ENCODE measurements at places on chromosomes 1 and 21. TPM values are rescaled to one million over a fixed set of nuclear protein-coding genes. Genes with fewer than 3 reads are reported as not detected.

GRCh38 chr1:195745189-195746010 is 862.8 kb downstream of the KCNT2 start:
- DNase-seq = no peak

Gene OR2AK2
- not detected for total RNA-seq

Gene CD5L
- not detected for total RNA-seq

DNA sequence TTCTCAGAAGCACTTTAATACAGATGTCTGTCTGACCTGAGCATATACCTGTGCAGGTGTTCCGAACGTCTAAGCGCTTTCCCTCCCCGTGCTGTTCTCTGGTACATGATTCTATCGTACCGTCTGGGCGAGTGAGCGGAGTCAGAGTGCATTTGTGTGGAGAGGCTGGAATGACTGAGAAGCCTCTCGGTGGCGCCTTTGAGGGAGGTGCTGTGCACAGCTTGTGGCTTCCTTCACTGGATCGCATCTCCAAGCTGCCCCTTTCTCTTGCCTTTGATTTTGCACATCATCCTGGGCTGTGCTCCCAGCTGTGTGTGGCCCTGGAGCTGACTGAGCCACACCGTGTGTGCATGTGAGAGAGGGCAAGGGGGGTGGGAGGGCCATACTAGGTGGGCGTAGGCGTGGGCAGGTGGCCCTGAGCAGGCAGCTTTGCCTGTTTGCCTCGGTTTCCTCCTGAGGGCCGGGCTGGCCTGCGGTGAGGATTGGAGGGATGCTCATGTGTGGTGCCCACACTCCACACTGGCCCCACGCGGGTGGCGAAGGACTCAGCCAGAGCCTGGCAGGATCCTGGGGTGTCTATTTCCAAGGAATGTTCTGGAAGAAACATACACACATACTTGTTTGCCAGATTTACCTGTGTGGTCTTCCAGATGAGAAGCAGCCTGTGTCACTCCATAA is 105.3 kb downstream of the ADARB1 start:
- no peak for DNase-seq

DNA sequence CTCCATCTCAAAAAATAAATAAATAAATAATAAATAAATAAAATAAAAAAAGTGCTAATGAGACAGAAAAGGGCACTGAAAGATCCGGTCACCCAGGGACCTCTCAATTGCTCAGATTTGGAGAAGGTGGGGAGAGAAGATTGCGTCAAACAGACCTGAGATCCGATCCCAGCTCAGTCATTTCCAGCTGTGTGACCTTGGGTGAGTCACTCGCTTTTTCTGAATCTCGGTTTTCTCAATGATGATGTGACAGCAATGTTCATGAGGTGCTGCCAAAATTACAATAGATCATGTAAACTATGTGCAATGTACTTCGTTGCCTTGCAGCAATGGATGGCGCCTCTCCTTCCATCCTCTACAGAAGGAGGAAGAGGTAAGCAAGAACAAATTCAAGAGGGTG is 11.1 kb upstream of the MEF2D start:
- DNase-seq = no peak

GRCh38 chr1:22064751-22065402 is 12.4 kb downstream of the CDC42 start:
- no peak for DNase-seq

GRCh38 chr1:184499616-184500015 is 112.8 kb downstream of the C1orf21 start:
- no peak for DNase-seq

DNA sequence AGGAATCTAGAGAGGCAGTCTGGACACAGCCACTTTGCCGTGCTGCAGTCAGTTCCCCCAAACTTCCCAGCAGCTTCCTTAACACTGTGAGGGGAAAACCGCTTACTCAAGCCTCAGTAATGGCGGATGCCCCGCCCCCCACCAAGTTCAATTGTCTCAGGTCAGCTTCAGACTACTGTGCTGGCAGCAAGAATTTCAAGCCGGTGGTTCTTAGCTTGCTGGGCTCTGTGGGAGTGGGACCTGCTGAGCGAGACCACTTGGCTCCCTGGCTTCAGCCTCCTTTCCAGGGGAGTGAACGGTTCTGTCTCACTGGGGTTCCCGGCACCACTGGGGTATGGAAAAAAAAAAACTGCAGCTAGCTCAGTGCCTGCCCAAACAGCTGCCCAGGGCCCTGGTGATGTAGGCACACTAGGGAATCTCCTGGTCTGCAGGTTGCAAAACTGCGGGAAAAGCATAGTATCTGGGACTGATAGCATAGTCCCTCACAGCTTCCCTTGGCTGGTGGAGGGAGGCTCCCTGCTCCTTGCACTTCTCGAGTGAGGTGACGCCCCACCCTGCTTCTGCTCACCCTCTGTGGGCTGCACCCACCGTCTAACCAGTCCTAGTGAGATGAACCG is 23.7 kb upstream of the HFM1 start:
- DNase-seq = no peak

Gene GRHL3
- total RNA-seq = 1.4 TPM

GRCh38 chr1:4351453-4351852 is 303.0 kb upstream of the AJAP1 start:
- DNase-seq = no peak

- peak; percentile 40 for DNase-seq
Observed at GRCh38 chr1:185045814-185046492, 595 bp downstream of the RNF2 start.

DNA sequence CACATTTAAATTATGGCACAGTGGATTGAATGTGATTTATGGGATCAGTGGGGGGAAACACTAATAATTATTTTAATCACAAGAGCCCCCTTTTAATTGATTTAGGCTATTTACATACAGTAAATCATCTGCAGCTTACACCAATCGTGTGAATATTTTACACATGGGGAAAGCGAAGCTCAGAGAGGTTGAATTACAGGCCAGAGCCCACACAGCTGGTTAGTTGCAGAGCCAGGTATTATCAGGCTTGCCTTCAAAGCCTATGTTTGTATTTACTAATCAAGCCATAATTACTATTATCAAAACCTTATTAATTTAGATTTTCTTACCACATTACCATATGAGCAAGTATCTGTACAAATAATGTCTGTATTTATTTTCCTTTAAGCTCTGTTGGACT is 749 bp downstream of the SDCCAG8 start:
- no peak for DNase-seq

Gene LCE2B
- not detected for total RNA-seq

- peak; percentile 72 for DNase-seq
Observed at GRCh38 chr1:201739492-201740085, 89.4 kb upstream of the IPO9 start.

Gene PYHIN1
- 0.98 TPM for total RNA-seq

GRCh38 chr21:35386491-35387079 is 337.5 kb upstream of the RUNX1 start:
- DNase-seq = no peak

GRCh38 chr1:169059421-169059820 is 47.1 kb upstream of the ATP1B1 start:
- DNase-seq = no peak

DNA sequence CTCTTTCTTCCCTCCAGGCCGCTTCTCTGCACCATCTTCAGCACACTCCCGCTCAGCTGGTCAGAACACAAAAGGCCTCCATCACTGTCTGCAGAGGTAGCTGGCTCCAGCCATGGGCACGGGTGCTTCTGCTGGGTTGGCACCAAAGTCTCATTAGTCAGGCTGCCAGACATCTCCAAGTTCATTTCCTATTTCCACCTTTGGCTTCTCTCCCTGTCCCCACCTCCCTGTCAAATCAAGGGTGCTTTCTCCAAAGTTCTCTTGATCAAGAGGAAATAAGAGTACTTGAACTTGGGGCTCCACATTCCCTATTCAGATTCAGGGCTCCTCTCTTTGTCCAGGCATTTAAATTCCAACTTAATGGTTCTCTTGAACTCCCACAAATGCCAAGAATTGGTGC is 33.9 kb upstream of the GRIK3 start:
- no peak for DNase-seq

GRCh38 chr1:157659576-157660247 is 40.9 kb downstream of the FCRL3 start:
- DNase-seq = no peak

Gene CYP2J2
- total RNA-seq = 17.0 TPM

GRCh38 chr1:116448785-116449385 is 75.8 kb downstream of the ATP1A1 start:
- no peak for DNase-seq

DNA sequence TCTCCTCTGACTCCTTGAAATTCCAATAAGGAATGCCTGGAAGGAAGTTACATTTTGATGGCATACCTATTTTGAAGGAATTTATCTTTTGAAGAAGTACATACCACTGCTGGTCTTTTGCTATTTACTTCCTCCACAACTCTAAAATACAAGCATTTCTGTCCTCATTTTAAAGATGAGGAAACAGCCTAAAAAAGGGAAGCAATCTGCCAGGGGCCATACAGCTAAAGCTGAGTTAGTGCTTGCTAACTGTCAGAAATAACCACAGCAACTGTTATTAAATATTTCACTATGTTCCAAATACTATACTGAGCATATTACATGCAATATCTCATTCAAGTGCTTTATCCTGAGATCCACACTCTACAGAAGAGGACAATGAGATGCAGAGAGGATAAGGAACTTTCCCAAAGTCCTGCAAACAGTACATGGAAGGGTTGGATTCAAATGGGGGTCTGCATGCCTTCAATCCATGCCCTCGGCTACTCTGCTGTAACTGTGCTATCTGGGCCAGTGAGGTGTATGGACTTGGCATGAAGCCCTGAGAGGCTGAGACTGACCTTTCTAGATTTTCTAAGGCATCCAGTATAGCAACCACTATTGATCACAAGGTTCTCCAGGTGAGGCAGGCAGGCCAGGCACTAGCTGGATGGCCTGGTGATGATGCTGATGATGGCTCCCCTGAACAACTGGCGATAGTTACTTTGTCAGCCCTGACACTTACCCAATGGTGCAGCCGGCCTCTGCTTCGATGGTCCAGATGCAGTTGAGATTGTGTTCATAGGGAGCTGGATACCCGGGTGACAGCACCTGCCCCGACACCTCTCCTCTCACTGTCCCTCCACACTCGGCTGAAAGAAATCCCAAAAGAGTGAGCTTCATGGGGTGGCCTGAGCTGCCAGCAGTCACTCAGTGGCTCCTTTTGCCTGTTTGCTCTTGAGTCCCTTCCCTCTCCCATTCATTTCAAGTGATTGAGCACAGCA is 171.4 kb upstream of the HMGB4 start:
- DNase-seq = no peak

GRCh38 chr1:105100102-105100501 is 1350.4 kb downstream of the AMY1C start:
- no peak for DNase-seq

Gene PSMG1
- total RNA-seq = 50.0 TPM

- DNase-seq = no peak
Observed at GRCh38 chr1:166383137-166383536, 216.3 kb upstream of the FAM78B start.
